ENCODE measurements at places on chromosomes 5 and 9.

GRCh38 chr5:145787996-145788395, 47.1 kb downstream of the PRELID2 start:
- DNase-seq: no peak

DNA sequence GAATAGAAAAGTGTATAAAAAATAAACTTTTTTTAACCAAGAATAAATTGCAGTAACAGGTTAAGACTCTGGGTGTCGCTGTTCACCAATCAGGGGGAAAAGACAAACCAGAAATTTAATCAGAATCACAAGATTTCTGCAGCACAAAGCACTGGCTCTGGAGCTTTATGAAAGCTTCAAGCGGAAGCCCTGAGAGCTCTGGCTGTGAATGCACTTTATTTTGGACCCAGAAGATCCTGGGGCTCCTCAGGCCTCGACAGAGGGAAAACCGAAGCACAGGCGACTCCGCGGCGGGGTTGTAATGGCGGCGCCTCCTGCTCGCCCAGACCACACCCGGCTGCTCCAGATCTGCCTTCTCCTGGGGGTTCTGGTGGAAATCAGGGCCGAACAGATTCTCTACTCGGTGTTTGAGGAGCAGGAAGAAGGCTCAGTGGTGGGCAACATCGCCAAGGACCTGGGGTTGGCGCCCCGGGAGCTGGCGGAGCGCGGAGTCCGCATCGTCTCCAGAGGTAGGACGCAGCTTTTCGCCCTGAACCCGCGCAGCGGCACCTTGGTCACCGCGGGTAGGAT, at the start of gene PCDHGA4:
PCDHGA4 (plus strand) TSS at position 122 of the 570 bp plus-strand sequence; CDS start at position 209, 87 bp downstream.
- no peak for DNase-seq

DNA sequence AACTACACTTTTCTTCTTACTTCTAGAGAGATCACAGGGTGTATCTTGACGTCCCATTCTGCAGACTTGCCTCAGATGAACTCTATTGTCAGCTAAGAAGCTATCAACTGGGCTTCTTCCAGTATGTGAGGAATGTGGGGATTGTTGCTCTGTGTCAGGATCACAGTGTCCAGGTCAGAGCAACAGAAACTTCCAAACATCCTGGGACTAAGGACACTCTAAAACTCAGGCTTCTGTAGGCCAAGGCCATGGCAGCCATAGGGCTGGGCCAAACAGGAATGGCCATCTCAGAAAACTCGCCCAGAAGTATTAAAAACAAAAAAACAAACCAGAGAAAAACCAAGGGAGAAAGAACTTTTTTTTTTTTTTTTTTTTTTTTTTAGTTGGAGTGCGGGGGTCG, 210.0 kb upstream of the CLINT1 start:
- no peak for DNase-seq

- no peak for DNase-seq
These were observed 1.7 kb downstream of the ITGA1 start for GRCh38 chr5:52789378-52789777.

- no peak for DNase-seq
These were observed 162.7 kb upstream of the NFIL3 start for GRCh38 chr9:91586282-91586681.

- DNase-seq: no peak
These were observed 763.6 kb downstream of the TAF11L14 start for GRCh38 chr5:18397891-18398290.

DNA sequence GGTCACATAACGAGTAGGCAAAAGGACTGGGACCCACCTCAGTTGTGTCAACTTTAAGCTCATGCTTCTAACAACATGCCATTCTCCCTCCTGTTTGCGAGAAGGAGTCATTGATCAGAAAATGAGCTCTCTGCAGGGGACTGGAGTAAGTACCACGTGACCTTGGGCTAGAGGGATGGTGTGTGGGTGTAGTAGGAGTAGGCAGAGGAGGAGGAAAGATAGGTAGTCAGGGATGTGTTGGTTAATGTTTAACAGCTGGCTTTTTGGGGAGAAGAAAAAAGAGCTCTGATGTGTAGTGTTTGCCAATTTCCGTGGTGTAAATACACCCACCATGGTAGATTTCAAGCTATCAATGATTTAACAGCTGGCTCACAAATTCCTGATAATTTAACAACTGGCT, 160.3 kb upstream of the TBC1D2 start:
- no peak for DNase-seq

- DNase-seq: no peak
These were observed 150.9 kb downstream of the NUDT12 start for GRCh38 chr5:103411711-103412110.

DNA sequence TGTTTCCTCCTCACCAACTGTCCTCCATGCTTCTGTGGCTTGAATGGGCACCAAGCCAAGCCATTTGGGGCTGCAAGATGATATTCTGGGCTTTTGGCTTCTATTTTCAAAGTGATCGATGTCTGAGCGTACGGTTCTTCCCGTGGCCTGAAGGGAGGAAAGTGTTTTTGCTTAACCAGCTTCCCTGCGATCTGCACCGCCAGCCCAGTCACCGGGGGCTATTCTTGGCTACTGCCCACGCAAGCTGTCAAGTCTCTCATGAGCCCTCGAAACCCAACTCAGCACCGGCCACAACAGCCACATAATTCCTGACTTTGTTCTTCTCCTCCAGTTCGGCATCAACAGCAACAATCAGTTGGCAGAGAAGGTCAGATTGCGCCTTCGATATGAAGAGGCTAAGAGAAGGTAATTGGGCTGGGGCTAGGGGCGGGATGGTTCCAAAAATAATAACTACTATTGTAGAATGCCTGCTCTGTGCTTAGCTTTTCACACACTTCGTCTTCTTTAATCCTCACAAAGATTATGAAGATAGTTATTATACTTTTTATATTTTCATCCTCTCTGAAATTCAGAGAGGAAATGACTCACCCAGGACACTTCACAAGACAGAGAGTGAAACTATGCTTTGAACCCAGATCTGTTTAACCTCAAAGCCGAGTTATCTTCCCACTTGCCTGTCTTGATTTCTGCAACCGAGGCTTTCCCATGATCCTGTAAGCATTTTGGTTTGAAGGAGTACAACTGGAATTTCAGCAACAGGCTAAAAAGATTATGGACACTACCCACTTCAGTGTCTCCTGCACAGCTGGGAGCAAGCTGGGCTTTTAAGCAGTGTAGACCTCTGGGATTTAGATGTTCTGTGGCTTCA, 76.4 kb upstream of the RARS1 start:
- peak; percentile 23 for DNase-seq

DNA sequence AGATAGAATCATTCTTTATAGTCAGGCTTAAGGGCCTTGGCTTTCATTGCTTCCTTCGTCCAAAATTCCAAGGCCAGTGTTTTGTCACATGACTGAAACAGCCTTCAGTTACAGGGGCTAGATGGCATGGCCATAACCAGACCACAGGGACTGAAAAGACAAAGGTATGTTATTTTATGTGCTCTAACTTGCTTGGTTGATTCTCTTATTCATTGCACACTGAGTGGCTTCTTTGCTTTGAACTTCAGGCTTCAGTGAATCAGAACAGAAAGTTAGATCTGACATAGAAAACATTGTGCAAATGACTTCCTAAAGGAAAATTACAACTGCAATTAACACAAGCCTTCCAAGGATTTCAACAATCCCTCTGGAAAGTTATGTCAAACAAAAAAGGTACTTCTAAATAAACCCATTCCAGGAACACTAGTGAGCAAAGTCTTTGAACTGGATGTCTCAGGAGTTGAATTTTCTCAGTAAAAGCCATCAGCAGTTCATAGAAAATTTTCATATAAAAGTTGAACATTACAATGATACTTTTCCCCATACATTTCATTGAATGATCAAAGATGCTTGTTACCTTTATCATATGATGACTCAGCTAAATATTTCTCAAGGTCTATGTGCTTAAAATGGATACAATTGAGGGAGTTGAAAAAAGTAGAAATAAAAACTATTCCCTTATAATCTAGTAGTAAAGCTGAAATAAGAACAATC, 355.3 kb downstream of the TMEM232 start:
- no peak for DNase-seq

DNA sequence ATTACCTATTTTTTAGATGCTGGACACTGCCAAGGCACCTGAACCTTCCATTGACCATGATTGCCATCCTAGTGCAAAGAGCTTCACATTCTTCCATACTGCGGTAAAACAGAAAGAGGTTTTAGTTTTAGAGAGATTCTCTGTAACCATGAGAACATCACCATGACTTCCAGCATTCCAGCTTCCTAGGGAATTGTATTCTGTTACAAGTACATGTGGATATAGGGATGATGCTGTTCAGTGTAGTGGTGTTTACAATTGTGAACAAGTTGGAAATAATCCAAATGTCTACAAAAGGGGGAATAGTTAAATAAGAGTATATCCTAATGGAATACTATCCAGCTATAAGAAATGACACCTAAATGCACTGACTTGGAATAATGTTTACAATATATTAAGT, 22.4 kb downstream of the NIPSNAP3B start:
- no peak for DNase-seq

DNA sequence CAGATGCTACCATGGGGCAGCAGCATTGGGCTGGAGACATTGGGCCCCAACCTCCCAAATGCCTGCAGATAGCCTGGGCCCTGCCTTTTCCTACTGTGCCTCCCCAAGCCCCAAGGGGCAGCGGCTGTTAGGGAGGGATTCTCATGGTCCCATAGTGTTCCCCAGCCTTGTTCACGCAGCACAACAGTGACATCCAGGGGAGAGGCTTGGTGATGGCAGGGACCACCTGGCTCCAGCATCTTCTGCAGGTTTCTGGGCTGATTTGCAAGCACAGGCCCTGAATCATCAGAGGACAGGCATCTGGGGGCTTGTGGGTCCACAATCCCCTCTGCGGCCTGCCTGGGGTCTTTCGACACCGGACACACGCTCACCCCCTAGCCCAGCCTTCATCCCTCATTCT, 354.6 kb downstream of the SLIT3 start:
- no peak for DNase-seq

DNA sequence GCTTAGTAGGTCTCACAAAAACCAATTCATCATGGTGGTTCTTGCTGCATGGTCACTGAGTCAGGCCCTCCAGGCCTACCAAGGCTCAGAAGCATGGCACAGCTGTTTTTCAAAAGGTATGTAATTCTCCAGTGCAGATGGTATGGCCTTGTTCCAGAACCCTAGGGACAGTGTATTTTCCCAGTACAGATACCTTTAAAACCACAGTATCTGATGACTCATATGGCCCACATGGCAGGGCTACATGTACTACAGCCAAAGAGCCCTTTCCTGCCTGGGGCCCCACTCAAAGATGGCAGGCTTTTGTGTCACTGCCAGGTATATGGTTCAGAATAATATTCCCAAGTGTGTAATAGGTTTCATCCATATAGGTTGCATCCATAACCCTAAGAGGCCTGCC, 16.5 kb downstream of the CSF2 start:
- peak; percentile 56 for DNase-seq

- DNase-seq: no peak
These were observed 1.8 kb downstream of the TMOD1 start for GRCh38 chr9:97502984-97503861.

GRCh38 chr9:14511452-14511851, 181.8 kb downstream of the ZDHHC21 start:
- no peak for DNase-seq

- no peak for DNase-seq
These were observed 57.6 kb downstream of the GLIS3 start for GRCh38 chr9:4242239-4242638.

GRCh38 chr9:137055385-137056364, 1.8 kb upstream of the ENTPD2 start:
- DNase-seq: no peak

GRCh38 chr5:56321236-56321881, 88.2 kb upstream of the ANKRD55 start:
- no peak for DNase-seq

- DNase-seq: no peak
These were observed 508 bp downstream of the MOCS2 start for GRCh38 chr5:53109056-53109442.

GRCh38 chr5:44543511-44543910, 154.3 kb upstream of the FGF10 start:
- no peak for DNase-seq

- DNase-seq: no peak
These were observed 178.7 kb downstream of the PLK2 start for GRCh38 chr5:58281189-58281588.

- DNase-seq: no peak
These were observed 36.0 kb downstream of the LYRM7 start for GRCh38 chr5:131206772-131207171.

GRCh38 chr9:68844631-68845612, 139.9 kb downstream of the PIP5K1B start:
- DNase-seq: no peak

DNA sequence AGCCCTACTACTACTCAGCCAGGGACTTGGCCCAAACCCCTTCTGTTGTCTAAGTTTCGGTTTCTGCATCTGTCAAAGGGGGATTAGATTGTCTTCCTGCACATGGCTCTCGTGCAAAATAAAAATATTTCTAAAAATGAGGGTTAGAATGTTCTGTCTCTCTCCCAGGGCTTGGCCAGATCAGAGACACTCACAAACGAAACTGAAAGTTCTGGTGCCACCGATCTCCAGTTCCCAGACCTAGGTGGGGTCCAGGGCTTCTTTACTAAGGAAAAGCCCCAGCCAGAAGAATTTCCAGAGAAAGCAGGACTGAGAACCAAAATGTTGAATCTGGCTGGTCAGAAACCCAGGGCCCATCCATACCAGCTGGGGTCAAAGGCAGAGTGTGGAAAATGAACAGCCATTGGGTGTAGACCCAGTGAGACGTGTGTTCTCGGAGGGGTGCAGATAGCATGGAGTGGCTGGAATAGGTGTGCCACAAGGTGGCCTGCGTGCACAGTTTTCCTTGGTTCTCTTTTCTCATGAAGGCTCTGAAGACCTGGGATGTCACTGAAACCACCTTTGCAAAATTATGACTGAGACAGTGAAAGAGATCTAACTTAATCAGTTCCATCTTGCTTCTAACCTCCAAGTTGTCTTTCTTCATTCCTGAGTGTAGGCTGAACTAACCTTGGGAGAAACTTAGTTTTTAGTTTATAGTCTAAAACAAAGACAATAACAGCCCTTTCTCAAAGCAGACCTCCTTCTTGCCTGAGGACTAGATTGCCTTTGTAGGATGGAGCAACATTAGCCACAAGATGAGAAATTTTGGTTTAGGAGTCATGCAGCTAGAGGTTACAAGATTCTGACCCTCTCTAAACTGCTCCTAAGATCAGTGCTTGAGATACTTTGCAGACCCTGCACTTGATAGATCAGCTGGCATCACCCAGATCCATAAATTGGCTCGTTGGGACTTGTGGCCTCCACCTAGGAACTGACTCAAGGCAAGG, 2.3 kb upstream of the SLC23A1 start:
- DNase-seq: no peak

GRCh38 chr5:124157320-124157719, 589.1 kb downstream of the ZNF608 start:
- no peak for DNase-seq

- DNase-seq: no peak
These were observed 124.8 kb downstream of the HSD17B3 start for GRCh38 chr9:96177005-96177718.

GRCh38 chr5:169410996-169411783, 110.3 kb upstream of the SLIT3 start:
- no peak for DNase-seq

DNA sequence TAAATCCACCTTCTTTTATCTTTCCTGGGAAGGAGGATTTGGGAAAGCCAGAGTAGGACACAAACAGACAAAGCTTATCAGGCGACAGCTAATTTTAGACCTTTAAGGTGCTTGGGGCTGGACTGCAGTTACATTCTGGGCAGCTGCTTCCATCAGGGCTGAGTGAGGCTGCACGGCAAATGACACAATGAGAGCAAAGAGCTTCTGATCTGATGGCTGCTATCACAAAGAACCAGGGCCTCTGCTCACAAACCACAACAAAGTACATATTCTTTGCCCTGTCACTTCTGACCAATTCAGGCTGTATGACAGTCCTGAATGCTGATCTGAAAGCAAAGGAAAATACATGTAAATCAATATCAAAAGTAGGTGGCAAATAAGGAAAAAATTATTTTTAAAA, 93.1 kb downstream of the MRPS27 start:
- no peak for DNase-seq

GRCh38 chr5:179870403-179870903, 11.8 kb upstream of the MRNIP start:
- no peak for DNase-seq

Measured in AG09309 (cell line).